ENCODE measurements at places on chromosomes 1 and 21. TPM values are rescaled to one million over a fixed set of nuclear protein-coding genes. Genes with fewer than 3 reads are reported as not detected.

DNA sequence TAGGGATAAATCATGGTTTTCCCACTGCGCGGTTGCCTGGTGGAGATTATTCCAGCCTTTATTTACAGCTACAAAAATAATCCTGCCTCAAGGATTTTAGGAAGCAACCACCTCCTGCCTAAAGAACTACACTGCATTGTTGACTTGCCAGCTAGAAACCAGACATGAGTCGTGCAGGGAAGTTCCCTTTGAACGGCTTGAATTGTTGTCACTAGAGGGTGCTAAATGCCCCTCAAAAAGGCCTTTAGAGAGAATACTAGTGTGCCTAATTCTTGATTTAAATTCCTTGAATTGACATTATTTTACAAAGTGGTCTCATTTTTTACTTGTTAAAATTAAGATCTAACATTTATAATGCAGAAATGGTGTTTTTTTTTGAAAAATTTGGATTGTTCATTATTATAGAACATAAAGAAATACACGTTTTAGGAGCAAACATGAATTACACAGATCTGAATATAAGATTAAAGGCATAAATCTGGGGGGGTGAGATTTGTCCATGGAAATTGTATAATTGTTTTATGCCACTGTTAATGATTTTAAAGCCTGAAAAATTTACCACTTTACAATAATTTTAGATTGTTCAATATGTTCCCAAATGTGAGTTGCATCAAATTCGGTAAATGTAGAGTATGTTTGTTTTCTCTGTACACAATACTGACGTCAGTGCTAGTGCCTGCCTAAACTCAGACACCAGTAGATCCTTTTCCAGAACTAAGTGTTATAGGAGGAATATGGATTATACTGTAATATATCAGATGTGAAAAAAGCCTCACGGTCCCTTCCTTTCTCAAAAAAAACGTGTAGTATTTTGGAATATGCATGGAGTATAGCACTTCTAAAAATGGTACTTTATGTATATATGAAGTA lies 7.6 kb upstream of the ERG start:
- peaks cover 74% of the 10 kb centered on the region for H3K4me1 ChIP-seq
- no peak overlapping the region for H3K4me3 ChIP-seq
- no peaks in the 10 kb centered on the region for H3K27me3 ChIP-seq
- DNase-seq: no peak
- peak overlapping the region; percentile 83 for H3K27ac ChIP-seq

- H3K27ac ChIP-seq: peak overlapping the region; percentile 94
- H3K27me3 ChIP-seq: no peaks in the 10 kb centered on the region
- H3K4me1 ChIP-seq: peaks cover 33% of the 10 kb centered on the region
- no peak for DNase-seq
- peak overlapping the region; percentile 85 for H3K4me3 ChIP-seq
These were observed 1.8 kb downstream of the ARNT start for GRCh38 chr1:150874455-150875196.

- no peaks in the 10 kb centered on the region for H3K27me3 ChIP-seq
- no peak overlapping the region for H3K4me3 ChIP-seq
- no peak overlapping the region for H3K27ac ChIP-seq
These were observed 2.7 kb upstream of the PALMD start for GRCh38 chr1:99643021-99643779.

- no peak overlapping the region for H3K27ac ChIP-seq
- no peak overlapping the region for H3K4me3 ChIP-seq
- H3K27me3 ChIP-seq: no peaks in the 10 kb centered on the region
- no peaks in the 10 kb centered on the region for H3K36me3 ChIP-seq
These were observed 5.9 kb upstream of the SPRR4 start for GRCh38 chr1:152964536-152964935.

DNA sequence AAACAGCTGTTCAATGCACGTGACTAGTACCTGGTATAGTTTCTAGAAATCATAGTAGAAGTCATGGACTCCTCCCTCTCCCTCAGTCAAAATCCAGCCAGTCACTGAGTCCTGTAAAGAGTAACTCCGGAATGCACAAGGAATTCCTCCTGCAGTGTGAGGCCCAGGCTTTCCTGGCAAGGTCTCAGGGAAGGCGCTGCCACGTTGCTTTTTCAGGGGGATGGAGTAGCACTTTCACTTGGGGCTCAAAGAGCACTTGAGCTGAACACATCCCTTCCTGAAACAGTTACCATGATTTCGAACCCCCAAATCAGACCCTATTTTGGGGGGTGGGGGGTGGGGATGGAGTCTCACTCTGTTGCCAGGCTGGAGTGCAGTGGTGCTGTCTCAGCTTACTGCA lies 26.4 kb upstream of the LRRC8D start:
- no peak overlapping the region for H3K27ac ChIP-seq
- no peak for DNase-seq
- H3K27me3 ChIP-seq: no peaks in the 10 kb centered on the region
- no peak overlapping the region for H3K4me3 ChIP-seq
- peaks cover 3% of the 10 kb centered on the region for H3K4me1 ChIP-seq
- H3K36me3 ChIP-seq: no peaks in the 10 kb centered on the region

- H3K4me1 ChIP-seq: peaks cover 31% of the 10 kb centered on the region
- peak overlapping the region; percentile 82 for H3K4me3 ChIP-seq
These were observed 1.5 kb downstream of the MIB2 start for GRCh38 chr1:1616838-1617237.

GRCh38 chr1:212641956-212642355 lies 33.4 kb downstream of the ATF3 start:
- peaks cover 5% of the 10 kb centered on the region for H3K36me3 ChIP-seq
- no peak for DNase-seq
- H3K4me3 ChIP-seq: no peak overlapping the region
- H3K27ac ChIP-seq: no peak overlapping the region
- peaks cover 22% of the 10 kb centered on the region for H3K4me1 ChIP-seq

GRCh38 chr1:119139403-119139802 lies 1.1 kb downstream of the WARS2 start:
- no peaks in the 10 kb centered on the region for H3K27me3 ChIP-seq
- H3K27ac ChIP-seq: no peak overlapping the region
- no peak overlapping the region for H3K4me3 ChIP-seq
- peaks cover 11% of the 10 kb centered on the region for H3K4me1 ChIP-seq
- no peak for DNase-seq

Gene AMY1C
- not detected for total RNA-seq

DNA sequence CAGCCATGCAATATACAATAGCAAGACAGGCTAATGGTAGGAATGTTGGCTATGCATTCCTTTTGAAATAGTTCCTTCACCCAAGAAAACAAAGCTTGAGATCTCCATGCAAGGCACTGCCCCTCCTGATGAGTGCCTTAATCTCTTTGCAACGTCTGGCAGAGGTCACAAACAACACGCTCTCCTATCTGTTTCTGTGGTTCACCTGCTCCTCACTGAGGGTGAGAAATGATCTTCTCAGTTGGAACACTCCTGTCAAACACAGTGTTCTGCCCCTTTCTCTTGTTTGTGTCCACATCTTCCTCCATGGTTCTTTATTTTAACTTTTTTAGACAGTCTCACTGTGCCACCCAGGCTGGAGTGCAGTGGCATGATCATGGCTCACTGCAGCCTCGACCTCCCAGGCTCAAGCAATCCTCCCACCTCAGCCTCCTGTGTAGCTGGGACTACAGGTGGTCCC lies 21.2 kb upstream of the XPR1 start:
- peaks cover 18% of the 10 kb centered on the region for H3K4me1 ChIP-seq
- H3K27me3 ChIP-seq: no peaks in the 10 kb centered on the region
- DNase-seq: no peak
- H3K27ac ChIP-seq: no peak overlapping the region
- H3K4me3 ChIP-seq: no peak overlapping the region

GRCh38 chr1:7669559-7670311 lies 101.4 kb upstream of the VAMP3 start:
- no peak for DNase-seq
- no peaks in the 10 kb centered on the region for H3K36me3 ChIP-seq
- H3K27me3 ChIP-seq: peaks cover 6% of the 10 kb centered on the region

DNA sequence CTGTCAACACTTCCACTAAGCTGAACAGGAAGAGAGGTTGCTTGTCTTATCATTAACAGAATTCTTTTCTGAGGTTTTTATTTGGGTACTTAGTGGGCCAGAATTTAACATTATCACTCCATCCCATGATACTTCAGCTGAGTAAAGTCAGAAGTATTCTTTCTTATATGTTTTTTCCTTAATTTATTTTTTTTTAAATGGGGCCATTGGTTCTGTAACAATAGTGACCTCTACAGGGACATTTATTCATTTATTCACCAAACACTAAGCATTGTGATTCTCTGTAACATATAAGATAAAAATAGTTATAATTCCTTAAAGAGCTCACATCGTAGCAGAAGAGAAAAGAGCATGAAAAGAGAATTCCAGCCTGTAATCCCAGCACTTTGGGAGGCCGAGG lies 9.8 kb downstream of the GREM2 start:
- H3K27me3 ChIP-seq: no peaks in the 10 kb centered on the region
- H3K4me1 ChIP-seq: peaks cover under 1% of the 10 kb centered on the region
- DNase-seq: no peak
- no peak overlapping the region for H3K4me3 ChIP-seq

DNA sequence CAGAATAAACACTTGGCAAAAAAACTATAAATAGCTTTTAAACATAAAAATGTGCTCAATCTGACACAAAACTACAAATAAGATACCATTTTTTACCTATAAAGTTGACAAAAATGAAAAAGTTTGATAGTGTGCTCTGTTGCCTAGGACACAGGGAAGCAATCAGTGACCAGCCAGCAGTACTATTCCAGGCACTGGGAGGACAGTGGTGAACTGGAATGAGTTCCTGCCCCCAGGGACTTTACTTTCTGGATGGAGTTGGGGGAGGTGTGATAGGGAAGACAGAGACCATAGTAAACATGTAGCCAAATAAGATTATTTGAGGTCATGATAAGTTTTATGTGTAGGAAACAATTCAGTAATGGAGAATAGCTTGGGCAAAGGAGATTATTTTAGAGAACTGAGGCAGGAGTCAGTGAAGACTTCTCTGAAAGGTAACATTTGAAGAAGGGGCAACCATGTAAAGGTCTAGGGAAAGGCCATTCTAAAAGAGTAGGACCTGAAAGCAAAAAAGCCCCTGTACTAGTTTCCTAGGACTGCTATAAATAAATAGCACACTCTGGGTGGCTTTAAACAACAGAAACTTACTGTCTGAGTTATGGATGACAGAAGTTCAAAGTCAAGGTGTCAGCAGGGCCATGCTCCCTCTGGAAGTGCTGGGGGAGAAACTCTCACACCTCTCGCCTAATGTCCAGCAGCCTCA lies 42.0 kb downstream of the EEIG2 start:
- H3K27me3 ChIP-seq: no peaks in the 10 kb centered on the region
- peaks cover 5% of the 10 kb centered on the region for H3K36me3 ChIP-seq
- no peak overlapping the region for H3K27ac ChIP-seq
- no peak overlapping the region for H3K4me3 ChIP-seq
- peaks cover 3% of the 10 kb centered on the region for H3K4me1 ChIP-seq
- no peak for DNase-seq

DNA sequence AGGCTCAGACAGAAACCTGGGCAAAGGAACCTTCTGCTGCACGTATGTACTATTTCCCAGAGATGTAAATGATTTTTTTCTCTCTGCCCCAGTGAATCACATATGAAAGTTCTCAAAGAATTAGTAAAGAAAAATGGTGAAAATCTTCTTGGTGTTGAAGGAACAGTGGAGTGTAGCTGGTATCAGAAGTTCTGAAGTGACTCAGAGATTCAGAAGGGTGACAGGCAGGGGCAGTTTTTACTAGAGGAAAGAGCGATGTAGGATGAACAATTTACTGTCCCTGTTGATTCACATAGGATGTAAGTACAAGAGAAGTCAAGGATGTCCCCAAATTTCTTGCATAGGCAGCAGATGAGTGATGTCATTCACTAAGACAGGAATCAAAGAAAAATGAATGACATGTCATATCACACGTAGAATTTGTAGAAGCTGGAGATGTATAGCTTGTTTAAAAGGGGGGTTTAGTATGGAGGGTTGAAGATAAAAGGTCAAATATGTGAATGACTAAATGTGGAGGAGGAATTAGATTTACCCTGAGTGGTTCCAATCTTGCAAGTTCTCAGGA lies 26.4 kb downstream of the WLS start:
- no peaks in the 10 kb centered on the region for H3K36me3 ChIP-seq
- H3K4me3 ChIP-seq: no peak overlapping the region
- no peak for DNase-seq

GRCh38 chr1:59485949-59486348 lies 189.1 kb downstream of the FGGY start:
- H3K4me3 ChIP-seq: no peak overlapping the region
- no peak for DNase-seq

GRCh38 chr1:23609971-23610370 lies 50.7 kb upstream of the ID3 start:
- H3K27ac ChIP-seq: no peak overlapping the region
- no peak overlapping the region for H3K4me3 ChIP-seq
- DNase-seq: no peak
- H3K4me1 ChIP-seq: no peaks in the 10 kb centered on the region
- no peaks in the 10 kb centered on the region for H3K36me3 ChIP-seq
- H3K27me3 ChIP-seq: peaks cover 3% of the 10 kb centered on the region
